ENCODE measurements at places on chromosomes 1 and 21.

- DNase-seq = no peak
Measured at GRCh38 chr1:156814571-156815260, 1.9 kb downstream of the SH2D2A start.

DNA sequence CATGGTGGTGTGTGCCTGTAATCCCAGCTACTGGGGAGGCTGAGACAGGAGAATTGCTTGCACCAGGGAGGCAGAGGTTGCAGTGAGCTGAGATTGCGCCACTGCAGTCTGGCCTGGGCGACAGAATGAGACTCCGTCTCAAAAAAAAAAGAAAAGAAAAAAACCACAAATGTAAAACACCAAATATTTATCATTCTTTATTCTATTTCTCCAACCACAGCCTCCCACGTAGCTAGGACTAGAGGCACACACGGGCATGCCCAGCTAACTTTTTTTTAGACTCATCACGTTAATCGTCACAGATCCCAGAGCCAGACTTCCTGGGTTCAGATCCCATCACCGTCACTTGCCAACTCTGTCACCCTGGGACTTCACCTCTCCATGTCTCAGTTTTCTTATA lies 13.5 kb downstream of the DNAJC16 start:
- DNase-seq = no peak

- DNase-seq = no peak
Measured at GRCh38 chr1:98331243-98331642, 330.3 kb upstream of the SNX7 start.

DNA sequence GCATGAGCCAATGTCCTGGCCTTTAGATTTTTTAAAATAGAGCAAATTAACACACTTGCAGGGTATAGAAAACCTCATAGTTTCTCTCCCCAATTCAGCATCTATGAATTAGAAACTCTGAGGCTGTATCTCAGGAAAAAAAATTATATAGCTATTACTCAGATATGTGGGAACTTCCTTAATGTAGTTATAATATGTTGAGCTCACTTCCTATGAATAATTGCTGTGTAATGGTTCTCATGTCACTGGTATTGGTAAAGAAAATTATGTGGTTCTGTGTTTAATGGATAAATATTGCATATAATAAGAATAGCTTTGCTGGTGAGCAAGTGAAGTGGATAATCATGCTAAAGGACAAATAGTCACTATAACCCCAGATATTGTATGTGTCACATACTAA lies 2019.8 kb downstream of the NCAM2 start:
- no peak for DNase-seq

DNA sequence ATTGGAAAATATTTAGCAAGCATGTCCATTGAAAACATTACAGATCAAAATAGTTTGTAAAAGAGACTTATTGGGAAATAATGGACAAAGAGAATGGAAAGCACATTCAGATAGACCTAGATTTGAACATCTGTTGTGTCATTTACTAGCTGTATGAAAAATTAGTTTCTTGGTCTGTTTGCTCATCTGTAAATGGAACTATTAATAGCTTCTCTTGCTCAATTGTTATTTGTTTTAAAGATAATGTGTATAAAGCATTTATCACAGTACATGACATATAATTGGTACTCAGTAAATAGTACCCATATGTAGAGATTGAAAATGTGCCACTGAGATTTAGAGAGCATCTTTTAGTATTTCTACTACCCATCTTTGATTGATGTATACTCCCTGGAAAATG lies 25.9 kb downstream of the RPAP2 start:
- DNase-seq = no peak

DNA sequence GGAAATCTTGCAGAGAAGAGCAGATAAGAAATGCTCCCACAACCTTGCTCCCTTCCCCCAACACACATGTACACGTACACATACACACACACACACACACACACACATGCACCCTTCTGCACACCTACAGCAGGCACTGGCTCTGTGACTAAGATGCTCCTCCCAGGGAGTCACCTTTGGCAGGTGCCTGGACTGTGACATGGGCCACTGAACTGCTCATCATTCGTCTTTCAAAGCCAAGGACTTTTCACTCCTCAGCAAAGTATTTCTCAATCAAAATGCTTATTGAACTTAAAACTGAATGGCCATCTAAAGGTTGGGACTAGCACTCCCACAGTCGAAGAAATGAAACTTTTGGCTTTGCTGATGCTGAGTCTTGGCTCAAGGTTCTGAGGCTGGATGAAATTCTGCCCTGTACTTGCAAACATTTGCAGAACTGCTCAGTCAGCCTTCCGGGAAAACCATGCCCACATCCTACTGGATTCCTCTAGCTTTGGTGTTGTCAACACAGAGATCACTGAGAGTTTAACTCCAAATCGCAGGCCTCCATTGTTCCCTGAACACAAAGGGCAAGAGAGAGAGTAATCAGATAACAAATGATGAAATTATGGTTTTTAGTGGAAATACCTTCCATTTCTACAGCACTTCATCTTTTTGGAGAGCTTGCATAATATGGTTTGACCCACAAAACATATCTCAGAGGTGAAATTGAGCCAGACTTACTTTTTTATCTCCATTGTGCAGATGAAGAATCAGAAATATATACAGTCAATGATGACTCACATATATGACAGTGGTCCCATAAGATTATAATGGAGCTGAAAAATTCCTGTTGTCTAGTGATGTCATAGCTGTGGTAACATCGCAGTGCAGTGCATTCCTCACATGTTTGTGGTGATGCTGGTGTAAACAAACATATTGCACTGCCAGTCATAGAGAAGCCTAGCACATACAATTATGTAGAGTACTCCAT lies 72.4 kb upstream of the BCAR3 start:
- no peak for DNase-seq

GRCh38 chr1:85411567-85412305 lies 53.2 kb downstream of the DDAH1 start:
- DNase-seq = no peak

DNA sequence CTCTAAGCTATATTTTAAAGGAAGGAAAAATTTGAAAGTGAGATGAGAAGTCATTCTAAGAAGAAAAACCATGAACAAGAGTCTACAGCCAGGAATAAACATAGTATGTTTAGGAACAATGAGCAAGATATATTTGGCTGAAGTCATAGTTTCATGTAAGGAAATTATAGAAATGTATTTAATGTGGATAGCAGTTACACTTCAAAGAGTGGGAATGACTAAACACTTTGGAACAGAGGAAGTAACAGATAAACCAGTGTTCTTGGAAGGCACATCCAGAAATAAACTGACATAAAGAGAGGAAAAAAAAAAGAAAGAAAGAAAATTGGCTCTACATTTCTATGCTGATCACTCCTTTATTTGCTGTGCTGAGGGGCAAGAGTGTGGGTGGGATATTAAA lies 18.0 kb downstream of the C8A start:
- DNase-seq = no peak

DNA sequence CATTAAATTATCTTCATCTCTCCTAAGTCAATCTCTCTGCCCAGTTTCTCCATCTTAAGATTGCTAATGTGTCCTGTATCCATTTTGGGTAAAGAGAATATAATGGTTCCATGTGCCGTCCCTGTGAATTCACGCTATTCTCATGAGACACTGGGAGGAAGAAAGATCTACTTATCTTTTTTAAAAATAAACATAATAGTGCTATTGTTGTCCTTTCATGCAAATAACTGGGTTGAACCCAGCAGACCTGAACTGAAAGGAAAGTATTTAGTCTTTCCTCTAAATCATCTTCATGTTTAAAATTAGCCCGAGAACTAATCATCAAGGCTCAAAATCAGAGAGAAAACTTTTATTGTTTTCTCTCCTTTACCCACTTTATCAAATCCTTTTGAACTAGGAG lies 22.4 kb downstream of the SLAMF1 start:
- no peak for DNase-seq

- no peak for DNase-seq
Measured at GRCh38 chr1:24094554-24094953, 17.4 kb downstream of the MYOM3 start.

DNA sequence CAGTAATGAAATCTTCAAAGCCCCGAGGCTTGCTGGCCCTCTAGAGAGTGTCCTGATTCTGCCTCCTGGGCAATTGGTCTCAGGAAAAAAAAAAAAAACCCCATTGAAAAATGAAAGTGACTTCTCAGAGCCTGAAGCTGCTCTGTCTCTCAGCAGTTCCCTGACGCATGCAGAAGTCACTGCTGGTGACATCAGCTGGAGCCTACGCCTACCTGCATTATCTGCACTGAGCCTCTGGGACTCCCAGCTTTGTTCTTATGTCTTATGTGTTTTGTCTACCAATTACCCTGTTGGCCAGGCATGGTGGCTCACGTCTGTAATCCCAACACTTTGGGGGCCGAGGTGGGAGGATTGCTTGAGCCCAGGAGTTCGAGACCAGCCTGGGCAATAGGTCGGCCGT lies 10.1 kb upstream of the SLC25A33 start:
- DNase-seq = no peak

DNA sequence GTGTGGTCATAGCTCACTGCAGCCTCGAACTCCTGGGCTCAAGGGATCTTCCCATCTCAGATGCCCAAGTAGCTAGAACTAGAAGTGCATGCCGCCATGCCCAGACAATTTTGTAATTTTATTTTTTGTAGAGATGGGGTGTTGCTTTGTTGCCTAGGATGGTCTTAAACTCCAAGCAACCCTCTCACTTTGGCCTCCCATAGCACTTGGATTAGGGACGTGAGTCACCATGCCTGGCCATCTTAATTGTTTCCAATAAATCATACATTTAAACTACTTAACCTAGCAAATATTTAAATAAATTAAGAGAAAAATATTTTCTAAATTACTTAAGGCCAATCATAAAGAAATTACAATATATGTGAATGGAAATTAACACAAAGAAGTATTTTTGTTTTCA lies 35.1 kb upstream of the ADGRL4 start:
- DNase-seq = no peak

DNA sequence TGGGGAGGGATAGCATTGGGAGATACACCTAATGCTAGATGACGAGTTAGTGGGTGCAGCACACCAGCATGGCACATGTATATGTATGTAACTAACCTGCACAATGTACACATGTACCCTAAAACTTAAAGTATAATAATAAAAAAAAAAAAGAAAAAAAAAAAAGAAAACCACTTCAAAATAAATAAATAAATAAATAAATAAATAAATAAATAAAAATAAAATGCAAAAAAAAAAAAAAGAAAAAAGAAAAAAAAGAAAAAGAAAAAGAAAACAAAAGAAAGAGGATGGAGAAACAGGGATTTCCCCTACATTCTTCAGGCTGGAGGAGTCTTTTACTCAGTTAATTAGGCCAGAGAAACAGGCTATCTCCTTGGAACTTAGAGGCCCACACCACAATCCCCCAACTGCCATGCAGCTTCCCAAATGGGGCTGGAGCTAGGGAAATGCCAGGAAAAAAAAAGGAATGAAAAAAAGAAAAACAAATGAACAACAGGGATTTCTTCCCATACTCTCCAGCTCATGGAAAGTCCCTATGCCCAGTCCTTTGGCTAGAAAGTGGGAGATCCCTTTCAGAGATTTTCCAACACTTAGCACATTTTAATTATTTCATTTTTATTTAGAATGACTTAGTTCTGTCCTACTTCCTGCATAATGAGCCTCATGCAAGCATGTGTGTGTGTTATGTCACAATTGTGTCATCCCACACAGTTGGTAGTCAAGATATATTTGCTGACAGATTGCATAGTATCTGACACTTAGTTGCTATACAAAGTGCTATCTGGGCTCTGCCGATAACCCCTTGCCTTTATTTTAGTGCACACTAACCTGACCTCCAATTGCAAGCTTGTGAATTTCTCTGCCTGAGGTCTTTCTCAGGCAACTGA lies 486.4 kb downstream of the PLPP3 start:
- DNase-seq = no peak

GRCh38 chr1:239040523-239040922 lies 345.8 kb upstream of the CHRM3 start:
- DNase-seq = no peak

- DNase-seq = no peak
Measured at GRCh38 chr1:25520446-25521061, 22.9 kb upstream of the LDLRAP1 start.

DNA sequence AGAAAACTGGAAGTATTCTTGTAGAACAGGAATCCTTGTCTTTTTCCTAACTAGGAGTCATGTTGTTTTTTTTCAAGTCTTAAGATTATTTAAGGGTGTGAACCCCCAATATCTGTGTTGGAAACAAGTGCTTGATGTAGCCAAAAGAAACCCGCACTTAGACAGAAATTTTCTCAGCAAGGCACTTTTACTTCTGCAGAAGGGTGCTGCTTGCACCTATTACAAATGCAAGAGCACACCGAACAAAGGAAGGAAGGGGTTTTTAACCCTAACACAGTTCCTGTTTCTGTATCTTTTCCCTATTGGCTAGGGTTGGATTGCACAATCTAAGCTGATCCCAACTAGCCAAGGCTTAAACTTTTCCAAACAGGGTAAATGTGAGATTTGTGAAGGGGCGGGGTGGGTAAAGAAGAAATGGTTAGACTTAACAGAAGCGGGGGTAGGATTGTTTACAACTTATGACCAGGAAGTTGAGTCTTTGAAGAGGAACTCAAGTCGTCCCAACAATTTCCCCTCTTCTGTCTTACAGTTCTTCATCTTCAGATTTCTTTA lies 75.1 kb downstream of the ZFYVE9 start:
- DNase-seq = no peak

GRCh38 chr1:89870998-89871397 lies 50.2 kb downstream of the LRRC8D start:
- DNase-seq = no peak

DNA sequence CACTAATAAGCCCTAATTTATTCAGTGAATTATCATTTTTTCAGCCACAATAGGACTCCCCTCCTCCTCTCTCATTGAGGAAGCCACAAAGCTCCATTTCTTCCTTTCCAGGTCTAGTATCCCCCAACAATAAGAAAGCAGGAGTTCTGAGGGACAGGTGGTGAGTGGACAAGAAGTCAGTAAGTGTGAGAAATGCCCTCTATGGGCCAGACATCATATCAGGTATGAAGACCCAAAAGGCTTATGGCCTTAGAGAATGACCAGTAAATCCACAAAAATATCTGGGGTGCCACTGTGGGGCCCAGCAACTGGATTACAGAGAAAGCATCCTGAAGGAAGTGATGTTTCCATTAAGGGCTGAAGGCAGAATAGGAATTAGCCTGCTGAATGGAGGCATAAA lies 175.7 kb downstream of the TRIM33 start:
- DNase-seq = no peak

DNA sequence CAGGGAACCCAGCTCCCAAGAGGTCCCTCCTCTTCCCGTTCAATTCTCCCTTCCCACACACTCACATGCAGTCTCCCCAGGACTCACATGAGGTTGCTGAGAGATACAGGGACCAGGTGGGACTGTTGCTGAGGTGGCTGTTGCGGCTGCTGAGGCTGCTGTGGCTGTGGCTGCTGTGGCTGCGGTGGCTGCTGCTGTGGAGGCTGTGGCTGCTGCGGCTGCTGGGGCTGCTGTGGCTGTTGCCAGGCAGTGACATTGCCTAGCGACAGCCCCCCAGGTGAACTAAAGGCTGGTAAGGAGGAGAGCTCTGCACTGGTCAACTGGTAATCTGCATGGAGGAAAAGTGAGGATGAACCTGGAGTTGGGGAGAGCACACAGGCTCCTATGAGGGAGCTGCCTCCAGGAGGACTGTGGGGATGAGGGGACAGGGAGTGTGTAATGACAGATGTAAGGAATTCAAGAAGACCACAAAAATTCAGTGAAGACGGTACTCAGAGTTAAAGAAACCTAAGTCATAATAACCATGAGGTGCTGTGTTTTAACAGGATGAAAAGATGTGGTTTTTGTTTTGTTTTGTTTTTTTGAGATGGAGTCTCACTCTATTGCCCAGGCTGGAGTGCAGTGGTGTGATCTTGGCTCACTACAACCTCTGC lies 31.8 kb downstream of the MEF2D start:
- DNase-seq = no peak

GRCh38 chr1:10992864-10993263 lies 19.6 kb upstream of the TARDBP start:
- no peak for DNase-seq

GRCh38 chr1:167276969-167277368 lies 56.3 kb downstream of the POU2F1 start:
- no peak for DNase-seq

Data from esophagus squamous epithelium (tissue), 5 donors.